HEK293T (cell line): ENCODE measurements at places on chromosomes 13 and 19.

DNA sequence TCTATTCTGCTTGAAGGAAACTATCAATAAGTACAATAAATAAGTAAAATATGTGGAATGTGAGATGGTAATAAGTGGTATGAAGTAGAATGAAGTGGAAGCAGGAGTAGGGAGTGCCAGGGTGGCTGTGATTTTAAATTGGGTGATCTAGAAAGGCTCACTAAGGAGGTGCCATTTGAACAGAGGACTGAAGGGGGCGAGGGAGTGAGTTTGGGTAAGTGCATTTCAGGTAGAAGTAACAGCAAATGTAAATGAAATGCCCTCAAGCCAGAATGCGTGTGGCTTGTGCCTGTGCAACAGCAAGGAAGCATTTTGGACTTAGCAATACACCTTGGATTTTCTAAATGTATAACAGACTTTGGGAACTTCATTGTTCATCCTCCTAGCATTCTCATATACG lies 77.1 kb downstream of the CCNA1 start:
- DNase-seq: peak; percentile 15

DNA sequence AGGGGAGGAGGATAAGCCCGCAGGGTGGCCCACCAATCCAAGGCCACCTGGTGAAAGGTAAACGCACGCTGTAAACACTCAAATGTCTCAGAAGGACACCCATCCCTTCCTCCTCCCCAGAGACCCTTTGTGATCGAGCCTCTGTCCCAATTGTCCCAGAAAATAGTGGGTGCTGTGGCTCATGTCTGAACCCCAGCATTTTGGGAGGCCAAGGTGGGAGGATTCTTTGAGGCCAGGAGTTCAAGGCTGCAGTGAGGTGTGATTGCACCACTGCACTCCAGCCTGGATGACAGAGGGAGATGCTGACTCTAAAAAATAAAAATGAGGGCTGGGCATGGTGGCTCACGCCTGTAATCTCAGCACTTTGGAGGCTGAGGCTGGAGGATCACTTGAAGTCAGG lies 3.1 kb upstream of the ABHD17A start:
- no peak for DNase-seq

DNA sequence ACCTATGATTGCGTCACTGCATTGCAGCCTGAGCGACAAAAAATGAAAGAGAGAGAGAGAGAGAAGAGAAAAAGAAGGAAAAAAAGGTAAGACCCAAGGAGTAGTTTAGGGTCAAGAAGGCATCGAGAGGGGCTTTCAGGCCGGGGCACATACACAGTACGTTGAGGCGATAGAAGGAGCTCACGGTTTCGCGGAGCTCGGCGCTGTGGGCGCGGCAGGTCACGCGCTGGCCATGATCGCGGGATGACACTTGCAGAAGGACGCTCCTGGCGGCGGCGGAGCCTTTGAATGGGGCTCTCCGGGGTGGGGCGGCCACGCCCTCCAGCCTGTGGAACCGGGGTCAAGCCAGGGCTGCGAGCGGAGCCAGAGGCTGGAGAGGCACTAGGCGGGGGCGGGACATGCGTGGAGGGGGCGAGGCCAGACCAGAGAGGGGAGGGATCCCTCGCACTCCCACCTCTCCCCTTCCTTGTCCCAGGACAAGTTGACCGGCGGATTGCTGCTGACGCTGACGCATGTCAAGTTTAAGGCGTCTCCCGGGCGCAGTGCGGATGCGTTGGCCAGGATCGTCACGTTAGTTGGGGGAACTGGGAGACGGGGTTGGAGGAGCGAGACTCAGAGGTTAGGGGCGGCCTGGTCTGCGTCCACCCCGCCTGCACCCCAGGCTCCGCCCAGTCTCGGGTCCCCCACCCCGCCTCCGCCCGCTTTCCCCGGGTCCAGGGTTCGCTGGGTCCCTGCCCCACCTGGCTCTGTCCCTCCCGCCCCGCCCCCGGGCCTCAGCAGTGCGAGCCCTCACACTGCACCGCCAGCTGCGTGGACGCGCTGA lies 6.9 kb downstream of the NPHS1 start:
- DNase-seq: no peak

DNA sequence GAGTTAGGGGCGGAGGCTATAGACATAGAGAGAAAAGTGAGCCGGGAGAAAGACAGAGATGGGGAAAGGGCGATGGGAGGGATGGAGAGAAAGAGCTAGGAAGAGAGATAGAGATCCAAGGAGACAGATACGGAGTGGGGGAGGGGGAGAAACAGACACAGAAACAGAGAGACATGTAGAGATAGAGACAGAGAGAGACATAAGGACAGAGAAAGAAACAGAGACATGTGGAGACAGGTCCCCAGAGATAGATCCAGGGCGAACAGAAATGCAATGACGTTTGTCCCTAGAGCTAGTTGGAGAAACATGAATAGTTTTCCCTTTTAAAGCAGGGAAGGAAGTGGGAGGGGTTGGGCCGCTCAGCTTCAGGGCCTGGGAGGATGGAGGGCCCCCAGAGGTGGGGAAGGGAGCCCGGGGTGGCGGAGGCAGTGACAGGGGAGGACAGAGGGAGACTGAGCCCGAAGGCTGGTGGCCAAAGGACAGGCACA lies 4.6 kb downstream of the PPP1R14A start:
- DNase-seq: no peak

DNA sequence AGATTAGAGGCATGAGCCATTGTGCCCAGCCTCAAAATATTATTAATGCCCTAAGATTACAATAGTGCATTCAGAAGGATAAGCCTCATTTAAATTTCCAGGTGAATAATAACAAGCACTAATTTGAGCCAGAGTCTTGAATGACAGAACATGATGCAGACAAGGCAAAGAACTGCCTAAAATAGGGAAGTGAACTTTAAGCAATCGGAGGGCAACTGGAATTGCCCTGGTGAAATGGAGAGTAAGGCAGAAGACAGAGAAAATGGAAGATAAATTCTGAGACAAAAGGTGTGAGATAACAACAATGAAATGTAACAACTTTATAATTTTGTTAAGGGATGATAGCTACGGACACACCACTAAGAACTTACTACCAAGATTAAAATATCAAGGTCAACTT lies 199.9 kb downstream of the DIAPH3 start:
- no peak for DNase-seq

DNA sequence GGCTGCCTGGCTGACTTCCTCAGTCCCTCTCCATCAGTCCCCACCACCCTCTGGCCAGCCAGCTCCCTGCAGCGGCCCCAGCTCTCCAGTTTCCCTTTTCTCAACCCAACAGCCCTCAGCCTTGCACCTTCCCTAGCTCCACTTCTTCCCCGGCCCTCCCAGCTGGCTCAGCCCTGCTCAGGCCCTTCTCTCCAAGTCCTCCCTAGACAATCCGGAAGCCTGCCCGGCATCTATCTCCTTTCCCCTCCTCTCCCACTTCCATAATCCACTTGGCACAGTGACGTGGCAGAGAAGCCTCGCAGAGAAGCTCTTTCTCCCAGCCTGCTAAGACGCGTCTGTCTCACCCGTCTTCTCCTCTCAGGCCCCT lies 1.1 kb downstream of the UBXN6 start:
- DNase-seq: no peak

GRCh38 chr19:14473978-14474578 lies 1.1 kb downstream of the PTGER1 start:
- no peak for DNase-seq

DNA sequence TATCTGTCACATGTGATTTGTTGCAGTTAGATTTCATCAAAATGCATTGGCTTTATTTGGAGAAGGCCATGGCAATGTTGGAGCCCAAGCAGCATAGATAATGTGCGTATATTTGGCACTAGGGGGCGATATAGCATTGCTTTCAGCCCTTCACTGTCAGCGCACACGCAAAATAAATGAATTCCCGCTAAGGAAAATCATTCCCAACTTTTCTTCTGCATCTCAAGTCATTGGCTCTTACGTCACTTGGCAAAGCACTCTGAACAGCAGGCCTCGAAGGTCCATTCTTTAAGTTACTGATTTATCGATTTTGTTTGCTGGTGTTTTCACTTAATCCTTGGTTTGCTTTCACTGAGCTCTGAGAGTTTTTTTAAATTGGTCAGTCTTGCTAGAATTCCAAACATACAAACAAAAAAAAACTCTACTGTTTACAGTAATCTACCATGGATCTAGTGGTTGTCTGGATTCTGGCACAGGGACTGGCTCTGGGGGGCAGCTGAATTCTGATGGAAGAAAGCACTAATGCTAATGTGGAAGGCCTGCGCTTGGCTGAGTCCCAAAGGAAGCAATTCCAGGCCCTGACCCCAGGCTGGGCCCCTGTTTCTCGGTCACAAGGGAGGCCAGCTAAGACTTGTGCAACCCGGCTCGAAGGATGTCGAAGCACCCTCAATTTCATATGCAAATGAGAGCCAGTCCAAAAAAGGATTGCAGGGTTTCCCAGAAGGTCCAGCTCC lies 97.7 kb upstream of the IPO5 start:
- DNase-seq: peak; percentile 65

DNA sequence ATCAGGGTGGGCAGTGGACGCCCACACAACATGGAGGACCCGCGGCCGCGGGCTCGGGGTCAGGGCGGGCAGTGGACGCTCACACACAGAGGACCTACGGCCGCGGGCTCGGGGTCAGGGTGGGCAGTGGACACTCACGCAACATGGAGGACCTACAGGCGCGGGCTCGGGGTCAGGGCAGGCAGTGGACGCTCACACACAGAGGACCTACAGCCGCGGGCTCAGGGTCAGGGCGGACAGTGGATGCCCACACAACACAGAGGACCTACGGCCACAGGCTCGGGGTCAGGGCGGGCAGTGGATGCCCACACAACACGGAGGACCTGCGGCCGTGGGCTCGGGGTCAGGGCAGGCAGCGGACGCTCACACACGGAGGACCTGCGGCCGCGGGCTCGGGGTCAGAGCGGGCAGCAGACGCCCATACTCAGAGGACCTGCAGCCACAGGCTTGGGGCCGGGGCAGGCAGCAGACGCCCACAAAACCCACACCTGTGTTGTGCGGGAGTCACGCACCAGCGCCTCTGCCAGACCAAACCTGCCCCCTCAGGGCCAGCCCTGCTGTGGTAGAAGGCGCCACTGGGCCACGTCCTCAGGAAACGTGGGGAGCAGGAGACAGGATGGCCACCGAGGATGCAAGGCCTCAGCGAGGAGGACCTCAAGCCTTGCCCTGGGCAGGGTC lies 27.6 kb upstream of the C13orf46 start:
- no peak for DNase-seq

GRCh38 chr13:104962411-104962810 lies 1573.1 kb downstream of the EFNB2 start:
- no peak for DNase-seq

- DNase-seq: no peak
Measured at GRCh38 chr13:29861694-29862110, 11.3 kb upstream of the UBL3 start.

DNA sequence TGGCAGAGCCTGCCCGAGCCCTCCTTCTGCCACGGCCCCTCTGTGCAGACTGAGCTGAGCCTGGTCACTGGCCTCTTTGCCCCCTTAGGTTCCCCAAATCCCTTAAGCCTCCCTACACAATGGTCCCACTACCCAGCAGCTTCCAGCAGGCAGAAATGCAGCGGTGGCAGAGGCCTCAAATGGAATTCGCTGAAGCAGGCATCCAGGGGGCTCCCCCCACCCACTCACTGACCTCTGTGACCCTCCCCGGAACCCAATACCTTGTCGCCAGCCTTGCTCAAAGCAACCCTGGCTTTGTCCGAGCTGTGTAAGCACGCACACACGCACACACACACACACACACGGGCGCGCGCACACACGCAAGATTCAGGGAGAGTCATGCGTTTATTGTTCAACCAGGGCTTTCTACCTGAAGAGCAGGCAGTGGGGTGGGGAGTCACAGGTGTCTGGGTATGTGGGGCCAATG lies at the start of gene LIM2:
Gene LIM2, minus strand, starts transcription at position 51 of the 466 bp plus-strand sequence. CDS start 531 bp downstream, outside the sequence.
- DNase-seq: no peak

DNA sequence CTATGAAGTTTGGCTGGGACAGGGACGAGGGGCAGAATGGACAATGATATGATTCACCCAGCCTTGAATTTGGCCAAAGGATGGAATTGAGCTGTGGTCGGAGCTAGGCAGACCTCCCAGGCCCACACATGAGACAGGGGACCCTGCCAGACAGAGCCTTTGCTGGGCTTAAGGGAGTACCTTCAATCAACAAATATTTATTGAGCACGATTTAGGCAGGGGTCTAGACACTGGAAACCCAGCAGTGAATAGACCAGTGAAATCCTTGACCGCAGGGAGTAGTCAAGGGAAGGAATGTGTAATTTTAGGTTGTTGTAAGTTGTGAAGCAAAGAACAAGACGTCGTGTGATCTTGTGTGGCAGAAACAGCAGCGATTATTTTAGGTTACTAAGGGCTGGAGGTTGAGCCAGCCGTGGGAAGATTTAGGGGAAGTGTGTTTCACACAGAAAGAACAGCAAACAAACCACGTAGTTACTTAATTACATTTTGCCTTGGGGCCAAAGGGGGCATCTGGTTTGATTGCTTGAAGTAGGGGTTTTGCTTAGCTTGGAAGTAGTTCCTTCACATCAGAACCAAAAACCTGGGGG lies 16.9 kb upstream of the AP1M2 start:
- no peak for DNase-seq

DNA sequence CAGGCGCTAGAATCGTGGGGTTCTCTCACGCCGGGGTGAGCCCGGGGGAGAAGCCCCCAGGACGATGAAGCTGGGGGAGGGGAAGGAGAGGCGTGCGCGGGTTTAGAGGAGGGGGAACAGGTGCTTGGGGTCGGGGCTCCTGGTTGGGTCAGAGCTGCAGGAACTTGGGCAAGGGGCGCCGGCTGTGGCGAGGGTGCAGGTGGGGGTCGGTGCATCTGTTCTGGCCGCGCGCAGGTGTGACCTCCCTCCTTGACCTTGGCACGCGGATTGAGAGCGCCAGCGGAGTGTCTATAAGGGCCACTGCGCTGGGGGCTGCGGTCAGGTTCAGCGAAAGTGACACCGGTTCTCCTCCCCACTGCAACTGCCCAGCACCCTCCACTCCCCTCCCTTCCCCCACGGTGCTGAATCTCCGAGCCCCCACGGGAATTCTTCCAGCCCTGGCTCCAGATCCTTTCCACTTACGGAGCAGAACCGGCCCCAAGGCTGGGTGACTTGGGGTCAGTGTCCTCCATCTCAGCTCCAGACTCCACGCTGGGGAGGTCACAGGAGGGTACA lies 618 bp downstream of the TMEM38A start:
- DNase-seq: no peak

DNA sequence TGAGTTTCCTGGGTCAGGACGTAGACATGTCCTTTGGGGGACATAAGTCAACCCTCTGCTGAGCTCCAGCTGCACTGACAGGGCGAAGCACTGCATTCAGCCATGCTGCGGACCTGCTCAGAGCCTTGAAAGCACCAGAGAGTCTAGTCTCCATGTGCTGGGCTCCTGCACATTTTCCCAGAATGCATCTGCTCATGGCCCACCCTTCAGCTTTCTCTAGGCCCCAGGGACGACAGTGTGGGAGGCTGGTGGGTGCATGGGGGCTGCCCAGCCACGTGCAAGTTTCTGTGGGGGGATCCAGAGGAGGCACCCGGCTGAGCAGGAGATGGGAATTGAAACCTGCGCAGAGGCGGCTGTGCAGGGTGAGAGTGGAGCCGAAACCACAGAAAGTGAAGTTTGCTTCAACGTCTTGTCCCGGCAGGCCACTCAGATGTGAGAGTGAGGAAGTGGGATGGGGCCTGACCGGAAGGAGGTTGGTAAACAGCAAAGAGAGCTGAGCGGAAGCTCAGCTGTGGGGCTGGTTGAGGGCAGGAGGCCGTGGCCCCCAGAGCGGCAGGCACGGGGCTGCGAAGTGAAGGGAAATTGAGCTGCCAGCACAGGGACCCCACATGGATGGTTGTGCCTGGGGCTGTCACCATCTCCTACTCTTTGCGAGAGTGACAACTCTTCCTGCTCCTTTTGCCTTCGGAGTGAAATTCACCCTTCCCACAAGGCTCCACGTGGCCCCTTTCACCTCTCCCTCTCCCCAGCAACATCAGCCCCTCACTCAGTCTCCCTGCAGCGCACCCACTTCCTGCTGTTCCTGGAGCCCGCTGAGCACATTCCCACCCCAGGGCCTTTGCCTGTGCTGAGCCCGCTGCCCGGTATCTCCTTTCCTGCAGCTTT lies 11.8 kb downstream of the PGLS start:
- DNase-seq: no peak
